T-helper 9 cell (primary cell): ENCODE measurements at places on chromosomes 1 and 21.

- no peak for DNase-seq
Measured at GRCh38 chr1:164154622-164155021, 404.4 kb upstream of the PBX1 start.

DNA sequence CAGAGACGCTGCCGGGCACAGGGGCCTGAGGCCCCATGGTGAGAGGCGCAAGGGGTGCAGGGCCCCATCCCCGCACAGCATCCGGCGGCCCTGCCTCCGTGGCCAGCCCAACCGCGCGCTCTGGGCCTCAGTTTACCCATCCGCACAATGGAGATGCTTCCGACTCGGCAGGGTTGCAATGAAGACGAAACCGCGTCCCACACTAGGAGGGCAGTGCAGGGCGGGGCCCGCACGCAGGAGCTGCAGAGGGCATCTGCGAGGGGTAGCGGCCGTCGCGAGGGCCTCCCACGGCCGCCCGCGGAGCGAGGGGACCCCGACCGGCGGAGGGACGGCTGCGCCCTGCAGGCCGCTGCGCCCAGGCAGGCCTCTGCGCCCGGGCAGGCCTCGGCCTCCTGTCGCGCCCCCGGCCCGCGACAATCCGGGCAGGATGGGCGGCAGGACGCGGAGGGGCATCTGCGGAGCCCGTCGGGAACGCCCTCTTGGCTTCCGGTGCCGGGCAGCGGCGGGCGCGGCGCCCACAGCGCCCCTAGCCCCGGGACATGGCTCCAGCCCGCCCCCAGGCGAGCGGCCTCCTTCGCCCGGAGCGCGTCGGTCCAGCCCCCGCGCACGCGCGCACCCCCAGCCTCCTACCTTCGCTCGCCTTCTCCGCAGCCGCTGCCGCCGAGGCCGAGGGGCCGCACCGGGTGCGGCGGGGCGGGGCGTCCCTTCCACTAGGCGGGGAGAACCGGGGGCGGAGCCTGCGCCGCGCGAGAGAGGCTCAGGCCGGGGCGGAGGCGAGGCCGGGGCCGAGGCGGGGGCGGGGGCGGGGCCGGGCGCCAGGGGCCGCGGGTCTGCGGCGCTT, 15.3 kb downstream of the RNU1-1 start:
- DNase-seq = peak; percentile 81

DNA sequence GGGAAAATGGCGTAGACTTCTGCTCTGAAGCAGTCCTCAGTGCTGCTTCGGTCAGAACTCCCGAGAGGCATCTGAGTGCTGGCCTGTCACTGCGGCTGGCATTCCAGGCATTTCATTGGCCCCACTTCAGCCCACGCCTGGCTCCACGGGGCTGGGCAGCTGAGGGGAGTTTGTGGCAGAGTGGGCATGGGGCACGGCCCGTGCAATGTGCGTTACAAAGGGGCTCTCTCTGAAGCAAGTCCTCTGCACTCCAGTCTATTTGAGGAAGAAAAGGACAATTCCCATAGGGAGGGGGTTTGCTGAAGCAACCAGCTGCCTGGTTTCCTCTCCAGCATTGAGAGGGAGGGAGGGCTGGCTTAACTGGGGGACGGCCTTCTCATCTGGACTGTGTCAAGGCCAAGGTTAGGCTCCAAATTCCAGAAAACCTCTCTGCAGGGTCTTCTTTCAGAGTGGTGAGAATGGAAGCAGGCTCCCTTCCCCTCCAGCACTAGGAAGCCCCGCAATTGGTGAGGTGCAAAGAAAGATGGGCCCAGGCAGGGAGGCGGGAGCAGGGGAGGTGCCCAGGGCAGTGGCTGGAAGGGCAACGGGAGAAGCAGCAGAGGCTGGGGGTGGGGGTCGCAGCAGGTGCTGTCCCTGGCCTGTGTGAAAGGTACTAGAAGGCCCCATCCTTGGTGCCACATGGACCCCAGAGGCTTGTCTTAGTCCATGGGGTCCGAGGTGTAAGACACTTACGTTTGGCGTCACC, 21.1 kb upstream of the GPR157 start:
- no peak for DNase-seq

DNA sequence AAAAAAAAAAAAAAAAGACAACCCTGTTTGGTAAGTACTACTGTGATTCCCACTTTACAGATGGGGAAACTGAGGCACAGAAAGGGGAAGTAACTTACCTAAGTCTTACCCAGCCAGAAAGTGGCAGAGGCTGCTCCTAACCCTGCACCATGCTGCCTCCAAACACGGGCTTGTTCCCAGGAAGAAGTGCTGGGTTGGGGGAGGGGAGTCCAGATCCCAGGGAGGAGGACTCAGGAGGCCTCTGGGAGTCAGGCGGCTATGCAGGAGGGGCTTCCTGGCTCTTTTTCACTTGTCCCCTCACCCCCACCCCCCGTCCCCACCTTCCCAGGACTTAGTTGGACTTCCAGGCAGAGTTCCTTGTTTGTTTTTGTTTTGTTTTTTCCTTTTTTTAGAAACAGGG, 23.9 kb downstream of the PIK3CD start:
- no peak for DNase-seq

- DNase-seq = no peak
Measured at GRCh38 chr1:113199760-113200455, 126.9 kb downstream of the LRIG2 start.

GRCh38 chr1:87403061-87403820, 74.6 kb downstream of the LMO4 start:
- DNase-seq = no peak

DNA sequence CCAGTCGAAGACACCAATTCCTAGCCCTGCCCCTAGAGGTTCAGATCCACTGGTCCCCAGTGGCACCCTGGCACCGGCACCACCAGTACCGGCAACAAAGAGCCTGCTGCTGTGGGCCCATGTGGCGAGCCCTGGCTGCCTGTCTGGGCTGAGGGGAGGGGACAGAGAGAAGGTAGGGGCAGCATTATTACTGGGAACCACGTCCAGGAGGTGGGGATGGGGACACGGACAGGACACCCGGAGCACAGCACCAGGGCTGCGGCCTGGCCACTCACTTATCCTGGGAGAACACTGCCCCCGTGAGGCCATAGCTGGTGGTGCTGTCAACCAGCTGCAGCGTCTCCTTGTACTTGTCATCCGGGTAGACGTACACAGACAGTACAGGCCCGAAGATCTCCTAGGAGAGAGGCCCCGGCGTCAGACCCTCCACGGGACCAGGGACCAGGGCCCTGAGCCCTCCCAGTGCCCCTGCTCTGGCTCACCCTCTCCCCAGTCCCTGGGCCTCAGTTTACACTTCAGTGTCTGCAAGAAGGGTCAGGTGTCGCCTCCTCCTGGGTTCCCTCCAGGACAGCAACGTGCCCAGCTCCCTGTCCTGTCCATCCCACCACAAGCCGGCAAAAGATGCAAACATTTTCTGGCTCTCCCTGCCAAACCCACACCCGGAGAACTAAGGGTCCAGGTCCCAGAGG, 15.8 kb upstream of the TAS1R2 start:
- DNase-seq = peak; percentile 57

- no peak for DNase-seq
Measured at GRCh38 chr1:224745924-224746323, 129.8 kb downstream of the CNIH3 start.

DNA sequence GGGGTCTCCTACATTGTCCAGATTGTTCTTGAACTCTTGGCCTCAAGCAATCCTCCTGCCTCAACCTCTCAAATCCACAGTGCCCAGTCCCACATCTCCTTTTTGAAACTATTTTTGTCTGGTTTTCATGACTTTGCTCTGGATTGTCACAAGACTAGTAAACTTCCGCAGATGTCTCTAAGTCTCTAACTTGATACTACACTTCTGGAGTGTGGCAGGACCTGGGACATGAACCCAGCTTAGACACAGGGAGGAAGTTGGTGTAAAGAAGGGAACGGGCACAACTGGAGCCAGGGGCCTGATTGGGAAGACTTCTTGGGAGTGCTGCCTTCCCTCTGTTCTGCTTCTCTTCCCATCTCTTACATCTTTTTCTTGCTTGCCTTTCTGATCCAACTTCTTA, 16.2 kb upstream of the DISC1 start:
- DNase-seq = no peak

GRCh38 chr1:202289009-202289408, 52.7 kb downstream of the UBE2T start:
- no peak for DNase-seq

DNA sequence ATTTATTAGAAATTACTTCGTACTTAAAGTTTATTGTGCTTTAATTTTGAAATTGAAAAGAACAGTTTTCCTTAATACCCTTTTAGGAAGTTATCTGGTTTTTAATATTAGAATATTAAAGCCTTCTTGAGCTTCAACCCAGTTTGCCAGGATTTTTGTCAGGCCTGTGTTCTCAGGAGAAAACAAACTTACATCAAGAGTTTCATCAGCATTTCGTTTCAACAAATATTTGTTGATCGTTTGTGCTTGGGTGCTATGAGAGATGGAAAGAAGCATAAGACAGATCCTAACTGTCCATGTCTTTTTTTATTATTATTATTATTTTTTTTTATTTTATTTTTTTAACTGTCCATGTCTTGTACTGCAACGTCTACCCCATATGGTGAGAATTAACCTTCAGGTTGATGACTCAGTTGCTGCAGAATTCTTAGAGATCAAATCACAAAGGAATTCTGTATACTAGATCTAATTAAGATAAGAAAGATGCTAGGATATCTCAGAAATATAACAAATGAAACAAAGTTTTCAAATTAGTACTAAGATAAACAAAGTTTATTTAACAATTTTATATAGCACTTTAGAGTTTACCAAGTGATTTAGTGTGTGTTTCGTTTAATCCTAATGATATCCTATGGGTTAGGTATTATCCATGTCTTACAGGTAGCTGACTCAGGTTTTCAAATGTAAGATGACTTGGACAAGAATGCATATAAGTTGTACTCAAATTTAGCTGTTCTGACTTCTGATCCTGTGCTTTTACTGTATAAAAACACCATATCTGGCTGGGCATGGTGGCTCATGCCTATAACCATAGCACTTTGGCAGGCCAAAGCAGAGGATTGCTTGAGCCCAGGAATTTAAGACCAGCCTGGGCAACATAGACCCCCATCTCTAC, 14.3 kb downstream of the FBXO28 start:
- DNase-seq = no peak

DNA sequence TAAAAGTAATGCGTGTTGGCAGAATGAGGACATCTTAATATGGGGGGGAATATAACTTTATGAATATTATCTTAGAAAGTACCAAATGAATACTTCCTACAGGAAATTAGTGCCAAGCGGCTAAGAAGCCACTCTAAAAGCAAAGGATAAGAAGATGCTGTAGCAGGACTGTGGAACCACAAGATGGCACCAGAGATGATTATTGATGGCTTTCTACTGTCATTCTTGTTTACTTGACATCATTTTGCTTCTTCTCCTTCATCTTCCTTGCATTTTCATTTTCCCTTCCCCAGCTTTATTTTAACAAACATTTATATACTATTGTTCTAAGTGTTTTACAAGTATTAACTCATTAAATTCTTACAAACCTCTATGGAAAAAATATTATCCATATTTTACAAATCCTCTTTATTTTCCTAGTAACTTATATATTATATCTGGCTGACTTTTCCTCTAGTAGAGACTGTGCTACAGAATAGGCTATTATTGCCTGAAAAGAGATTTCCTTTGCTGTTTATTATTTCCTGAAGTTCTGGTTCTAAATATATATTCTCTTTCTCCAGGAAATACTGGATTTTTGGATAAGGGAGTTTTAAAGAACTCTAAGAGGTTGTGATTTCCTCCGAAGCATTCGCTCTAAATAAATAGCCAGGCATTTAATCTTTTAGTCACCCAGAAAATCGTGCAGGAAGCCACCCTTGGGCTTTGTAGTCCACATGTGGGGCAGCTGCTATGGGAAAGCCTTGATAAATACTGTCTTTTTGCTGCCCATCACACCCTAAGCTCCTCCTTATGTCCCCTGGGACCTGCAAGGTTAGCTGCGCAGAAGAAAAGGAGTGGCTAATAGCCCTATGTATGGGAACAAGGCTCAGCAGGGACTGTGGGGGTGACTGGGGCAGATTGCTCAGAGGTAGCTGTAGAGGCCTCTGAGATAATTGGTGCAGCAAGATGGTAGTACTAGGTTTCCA, 69.8 kb downstream of the TPR start:
- DNase-seq = no peak

DNA sequence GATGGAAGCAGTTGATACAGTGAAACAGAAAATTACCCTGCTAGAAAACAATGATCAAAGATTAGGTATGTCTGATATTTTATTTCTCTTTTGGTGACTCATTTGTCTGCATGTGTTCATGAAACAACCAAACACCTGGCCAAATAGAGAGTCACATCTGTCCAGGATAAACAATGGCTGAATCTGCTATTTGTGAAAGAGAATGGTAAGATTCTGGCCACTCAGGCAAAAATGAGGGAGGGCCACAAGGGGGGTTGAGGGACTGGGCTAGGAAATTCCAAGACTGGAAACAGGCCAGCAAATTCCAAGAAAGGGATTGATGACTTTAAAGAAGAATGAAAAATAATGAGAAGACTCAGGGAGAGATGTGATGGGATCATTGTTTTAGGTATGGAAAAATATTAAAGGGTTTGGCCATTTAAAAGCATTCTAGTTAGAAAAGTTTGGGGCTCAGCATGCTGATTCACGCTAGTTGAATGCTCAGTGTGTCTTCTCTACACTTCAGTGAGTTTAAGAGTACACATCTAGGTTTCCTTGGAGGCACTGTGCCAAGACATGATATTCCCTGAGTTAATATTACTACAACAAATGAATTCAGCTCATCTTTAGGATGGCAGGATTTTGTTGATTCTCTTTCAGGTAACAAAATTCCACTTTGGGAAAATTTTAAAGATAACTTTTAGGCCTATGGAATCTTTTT, 44.9 kb downstream of the TRAF5 start:
- no peak for DNase-seq

GRCh38 chr1:33758698-33759097, 105.2 kb upstream of the HMGB4 start:
- no peak for DNase-seq

DNA sequence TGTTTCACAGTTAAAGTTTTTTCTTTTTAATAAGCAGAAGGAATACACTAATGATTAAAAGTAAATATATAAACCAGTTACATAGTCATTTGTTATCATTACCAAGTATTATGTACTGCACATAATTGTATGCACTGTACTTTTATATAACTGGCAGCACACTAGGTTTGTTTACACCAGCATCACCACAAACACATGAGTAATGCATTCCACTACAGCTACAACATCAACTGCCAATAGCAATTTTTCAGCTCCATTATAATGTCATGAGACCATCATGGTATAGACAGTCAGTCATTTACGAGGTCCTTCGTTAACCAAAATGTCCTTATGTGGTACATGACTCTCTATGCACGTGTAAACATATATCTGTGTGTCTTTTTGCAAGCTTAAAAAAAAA, 35.2 kb downstream of the SCYL3 start:
- no peak for DNase-seq

GRCh38 chr1:60898987-60899386, 183.4 kb upstream of the NFIA start:
- no peak for DNase-seq

DNA sequence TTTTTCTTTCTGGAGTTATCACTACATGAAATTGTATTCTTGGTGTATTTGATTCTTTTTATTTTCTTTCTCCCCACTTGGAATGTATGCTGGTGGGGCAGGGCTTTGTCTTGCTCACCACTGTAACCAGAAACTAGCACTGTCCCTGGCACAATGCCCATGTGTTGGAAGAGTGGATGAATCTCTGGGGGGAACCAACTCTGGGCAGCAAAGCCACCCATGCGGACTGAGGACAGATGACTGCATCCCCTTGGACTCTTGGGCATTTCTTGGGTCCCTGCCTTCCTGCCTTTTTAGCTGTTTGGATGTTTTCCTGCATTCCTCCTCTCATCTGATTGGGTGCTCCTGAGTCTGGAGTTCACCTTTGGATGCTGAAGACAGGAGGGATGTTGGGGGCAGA, 6.1 kb downstream of the CYP4B1 start:
- no peak for DNase-seq
